ENCODE measurements at places on chromosomes 2 and 18. TPM values are rescaled to one million over a fixed set of nuclear protein-coding genes. Genes with fewer than 3 reads are reported as not detected.

DNA sequence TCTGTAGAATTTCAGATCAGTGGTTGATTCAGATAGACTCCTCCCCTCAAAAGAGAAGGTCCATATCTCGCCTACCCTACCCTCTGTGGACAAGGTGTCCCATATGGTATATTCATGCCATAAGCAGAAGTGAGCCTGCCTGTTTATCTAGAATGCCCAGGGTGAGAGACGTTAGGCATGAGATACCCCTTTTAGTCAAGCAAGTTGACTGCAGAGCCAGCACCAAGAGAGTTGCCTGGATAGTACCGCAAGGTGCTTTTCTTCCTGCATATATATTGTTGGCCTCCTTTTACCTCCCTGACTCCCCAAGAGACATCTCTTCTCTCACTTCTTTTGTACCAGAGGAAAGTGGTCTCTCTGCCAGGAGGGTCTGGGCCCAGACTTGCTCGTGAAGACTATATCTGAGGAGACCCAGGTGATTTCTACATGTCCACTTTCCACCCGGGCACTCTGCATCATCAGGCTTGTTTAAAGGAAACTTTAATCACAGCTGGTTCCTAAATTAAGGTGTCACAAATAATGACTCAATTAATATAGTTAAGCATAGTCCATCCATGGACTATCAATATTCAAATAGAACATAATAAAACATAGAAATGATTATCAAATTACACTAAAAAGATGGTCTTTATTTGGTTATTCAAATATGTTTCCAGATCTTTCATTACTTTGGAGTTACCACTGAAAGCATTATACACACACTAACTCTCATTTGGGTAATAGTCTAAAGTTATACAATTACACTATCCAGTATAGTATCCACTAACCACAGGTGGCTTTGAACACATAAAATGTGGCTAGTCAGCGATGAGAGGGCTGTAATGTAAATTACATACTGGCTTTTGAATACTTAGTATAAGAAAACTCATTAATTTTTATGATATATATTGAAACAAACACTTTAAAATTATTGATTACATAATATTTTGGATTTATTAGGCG, 4.1 kb downstream of the ITGA4 start:
- peaks cover 67% of the 10 kb centered on the region for H3K36me3 ChIP-seq
- no peak for DNase-seq
- H3K4me1 ChIP-seq, result peaks cover 63% of the 10 kb centered on the region
- peak overlapping the region; percentile 90 for H3K27ac ChIP-seq
- no peaks in the 10 kb centered on the region for H3K27me3 ChIP-seq

Gene BOLL
- total RNA-seq, result not detected

Gene RBM44
- 0.46 TPM for total RNA-seq

Gene CTNNA2
- total RNA-seq, result not detected

Gene HOXD1
- total RNA-seq, result not detected

Gene DAPL1
- not detected for total RNA-seq

- peaks cover 20% of the 10 kb centered on the region for H3K36me3 ChIP-seq
- H3K27ac ChIP-seq, result no peak overlapping the region
- H3K4me3 ChIP-seq, result no peak overlapping the region
- no peak for DNase-seq
- H3K4me1 ChIP-seq, result no peaks in the 10 kb centered on the region
Observed at GRCh38 chr2:171479154-171479814, 43.0 kb upstream of the CYBRD1 start.

- H3K27ac ChIP-seq, result no peak overlapping the region
- DNase-seq, result no peak
- H3K4me3 ChIP-seq, result no peak overlapping the region
- no peaks in the 10 kb centered on the region for H3K4me1 ChIP-seq
Observed at GRCh38 chr2:191836853-191837769, 9.8 kb downstream of the CAVIN2 start.

DNA sequence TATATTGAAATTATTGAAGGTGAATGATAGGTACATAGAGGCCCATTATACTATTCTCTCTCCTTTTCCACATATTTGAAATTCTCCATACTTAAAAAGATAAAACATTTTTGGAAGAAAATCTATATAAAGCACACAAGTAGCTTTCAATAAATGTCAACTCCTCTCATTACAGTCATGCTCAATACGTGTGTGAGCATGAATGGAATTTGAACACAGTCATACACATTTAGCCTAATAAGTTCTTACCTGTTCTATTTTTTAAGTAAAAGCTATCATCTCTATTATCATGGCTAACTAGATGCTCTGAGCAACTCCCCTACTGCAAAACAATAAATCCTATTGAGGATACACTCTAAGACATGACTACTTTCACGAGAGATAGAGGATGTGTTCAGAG, 41.9 kb upstream of the SPATS2L start:
- no peak overlapping the region for H3K4me3 ChIP-seq
- no peak overlapping the region for H3K27ac ChIP-seq
- no peaks in the 10 kb centered on the region for H3K4me1 ChIP-seq
- no peaks in the 10 kb centered on the region for H3K27me3 ChIP-seq

Gene PLCD4
- total RNA-seq, result not detected

Gene TGFA
- 0.06 TPM for total RNA-seq

- no peak for DNase-seq
- H3K36me3 ChIP-seq, result no peaks in the 10 kb centered on the region
- H3K4me3 ChIP-seq, result no peak overlapping the region
- no peaks in the 10 kb centered on the region for H3K4me1 ChIP-seq
Observed at GRCh38 chr2:175854665-175855064, 147.4 kb downstream of the LNPK start.

Data from activated naive CD8-positive, alpha-beta T cell treated with anti-CD3 and anti-CD28 coated beads for 36 hours (primary cell).